ENCODE measurements at places on chromosomes 7 and 10. TPM values are rescaled to one million over a fixed set of nuclear protein-coding genes. Genes with fewer than 3 reads are reported as not detected.

- DNase-seq: no peak
Measured at GRCh38 chr7:33814936-33815335, 90.4 kb upstream of the BMPER start.

DNA sequence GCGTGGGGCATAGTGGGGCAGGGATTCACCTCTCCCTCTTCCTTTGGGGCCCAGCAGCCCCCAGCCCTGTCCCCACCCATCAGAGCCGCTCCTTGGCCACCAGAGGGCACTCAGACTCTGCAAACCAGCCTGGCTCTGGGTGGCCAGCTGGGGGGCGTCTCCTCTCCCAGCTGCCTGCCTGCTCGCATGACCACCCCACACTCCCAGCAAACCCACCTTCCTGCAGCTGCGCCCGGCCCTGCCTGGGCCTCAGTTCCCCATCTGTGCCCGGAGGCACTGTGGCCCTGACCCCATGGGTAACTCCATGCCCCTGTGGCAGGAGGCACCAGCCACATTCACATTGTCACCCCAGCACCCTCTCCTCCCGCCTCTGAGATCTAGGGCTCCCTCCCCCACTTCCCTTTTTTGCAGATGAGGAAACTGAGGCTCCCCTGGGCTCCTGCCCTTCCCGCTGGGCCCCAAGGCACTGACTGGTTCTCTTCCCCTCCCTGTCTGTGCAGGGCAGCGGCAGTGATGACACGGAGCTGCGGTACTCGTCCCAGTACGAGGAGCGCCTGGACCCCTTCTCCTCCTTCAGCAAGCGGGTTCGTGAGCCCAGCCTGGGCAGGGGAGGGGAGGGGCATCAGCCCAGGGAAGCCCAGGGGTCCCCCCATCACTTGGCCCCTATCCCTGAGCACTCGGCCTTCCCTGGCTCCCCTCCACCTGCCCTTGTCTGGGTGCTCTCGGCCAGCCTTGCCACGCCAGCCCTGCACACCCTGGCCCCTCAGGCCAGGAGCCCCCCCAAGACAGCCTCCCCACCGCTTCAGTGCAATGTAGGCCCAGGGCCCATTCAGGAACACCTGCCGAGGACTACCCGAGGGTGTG lies 6.9 kb upstream of the SH2B2 start:
- no peak for DNase-seq

GRCh38 chr10:70513848-70514309 lies 35.3 kb downstream of the PALD1 start:
- no peak for DNase-seq

GRCh38 chr7:45646207-45646821 lies 72.1 kb downstream of the ADCY1 start:
- no peak for DNase-seq

GRCh38 chr7:124489925-124490324 lies 275.7 kb downstream of the GPR37 start:
- DNase-seq: no peak

DNA sequence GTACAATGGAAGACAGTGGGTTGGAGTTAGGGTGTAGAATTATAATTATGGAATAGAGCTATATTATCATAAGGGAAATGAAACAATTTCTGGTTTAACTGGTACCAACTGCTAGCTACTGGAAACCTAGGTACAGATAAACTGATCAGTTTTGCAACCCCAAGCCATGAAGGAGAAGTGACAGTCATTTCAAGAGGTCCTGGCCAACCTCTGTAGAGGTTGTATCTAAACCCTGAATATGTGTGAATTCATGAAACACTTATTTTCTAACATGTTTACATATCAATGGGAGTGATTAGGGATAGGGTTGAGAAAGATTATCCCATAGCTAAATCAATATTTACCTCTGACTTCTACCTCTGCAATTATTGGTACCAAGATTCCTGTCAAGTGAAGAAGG lies 29.9 kb upstream of the CC2D2B start:
- no peak for DNase-seq

GRCh38 chr7:116595063-116595462 lies 70.2 kb downstream of the CAV1 start:
- no peak for DNase-seq

GRCh38 chr10:98885378-98885777 lies 350.3 kb downstream of the HPSE2 start:
- DNase-seq: no peak

DNA sequence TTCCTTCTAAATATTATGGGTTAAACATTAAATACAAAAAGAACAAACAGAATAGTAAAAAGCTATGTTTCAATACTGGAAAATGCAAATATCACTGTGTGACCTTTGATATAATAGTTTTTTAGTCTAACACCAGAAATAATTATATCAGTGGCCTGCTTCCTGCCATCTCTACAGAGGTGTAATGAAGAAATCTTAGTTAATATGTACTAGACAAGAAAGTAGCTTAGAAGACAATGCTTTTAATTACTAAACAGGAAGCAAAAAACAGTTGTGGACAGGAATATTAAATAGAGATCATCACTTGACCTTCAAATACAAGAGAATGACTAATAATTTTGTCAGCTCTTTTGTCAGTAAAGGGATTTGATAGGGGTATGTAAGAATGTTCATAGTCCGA lies 47.4 kb upstream of the LRRN3 start:
- no peak for DNase-seq

- no peak for DNase-seq
Measured at GRCh38 chr7:128194533-128195282, 46.4 kb upstream of the LEP start.

DNA sequence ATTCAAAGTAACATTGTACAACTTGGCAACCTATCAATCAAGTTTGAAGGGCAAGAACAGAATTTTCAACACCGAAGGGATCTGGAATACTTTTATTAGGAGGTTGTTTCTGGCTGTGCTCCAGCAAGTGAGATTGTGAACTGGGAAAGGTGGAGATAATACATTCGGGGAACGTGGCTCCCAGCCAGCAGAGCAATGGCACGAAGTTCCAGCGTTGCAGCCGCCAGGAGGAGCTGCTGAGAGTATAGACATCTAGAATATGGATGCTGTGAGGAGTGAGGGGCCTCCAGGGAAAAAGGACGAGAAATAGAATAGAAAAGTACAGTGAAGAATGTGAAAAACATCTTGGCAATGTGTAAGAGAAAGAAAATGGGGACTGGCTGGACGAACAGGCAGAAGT lies 69.5 kb downstream of the TCERG1L start:
- no peak for DNase-seq

- no peak for DNase-seq
Measured at GRCh38 chr7:124387056-124387455, 354.2 kb upstream of the TMEM229A start.

DNA sequence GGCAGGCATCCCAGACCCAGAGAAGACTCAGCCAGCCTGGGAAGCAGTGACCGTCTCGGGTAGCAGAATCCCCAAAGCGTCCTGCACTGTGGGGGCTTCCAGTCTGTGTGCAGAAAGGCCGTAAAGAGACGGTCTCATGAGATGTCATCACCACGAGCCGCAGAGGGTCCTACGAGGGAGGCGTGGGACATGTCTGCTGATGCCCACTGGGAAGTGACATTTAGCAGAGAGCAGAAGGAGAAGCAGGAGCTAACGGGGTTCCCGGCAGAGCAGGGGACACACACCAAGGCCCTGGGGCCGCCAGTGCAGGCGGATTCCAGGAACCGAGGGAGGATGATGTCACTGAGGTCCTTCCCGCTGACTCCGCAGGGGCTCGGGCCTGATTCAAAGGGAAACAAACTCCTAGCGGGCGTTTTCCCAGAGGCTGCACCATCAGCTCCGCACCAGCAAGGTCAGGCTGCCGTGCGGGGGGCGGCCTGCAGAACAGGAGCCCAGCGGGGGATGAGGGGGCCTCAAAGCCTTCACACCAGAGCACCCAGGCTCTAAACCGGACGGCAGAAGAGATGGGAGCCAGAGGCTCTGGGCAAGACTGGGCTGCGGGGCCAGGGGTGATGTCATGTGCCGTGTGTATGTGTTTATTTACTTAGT lies 85.4 kb upstream of the PDGFA start:
- no peak for DNase-seq

- DNase-seq: no peak
Measured at GRCh38 chr7:115068220-115068619, 146.3 kb downstream of the MDFIC start.

- no peak for DNase-seq
Measured at GRCh38 chr7:16929146-16929762, 47.5 kb upstream of the AGR3 start.

GRCh38 chr10:64174666-64175255 lies 653.6 kb downstream of the REEP3 start:
- no peak for DNase-seq

- no peak for DNase-seq
Measured at GRCh38 chr7:154371424-154371823, 319.2 kb downstream of the DPP6 start.

DNA sequence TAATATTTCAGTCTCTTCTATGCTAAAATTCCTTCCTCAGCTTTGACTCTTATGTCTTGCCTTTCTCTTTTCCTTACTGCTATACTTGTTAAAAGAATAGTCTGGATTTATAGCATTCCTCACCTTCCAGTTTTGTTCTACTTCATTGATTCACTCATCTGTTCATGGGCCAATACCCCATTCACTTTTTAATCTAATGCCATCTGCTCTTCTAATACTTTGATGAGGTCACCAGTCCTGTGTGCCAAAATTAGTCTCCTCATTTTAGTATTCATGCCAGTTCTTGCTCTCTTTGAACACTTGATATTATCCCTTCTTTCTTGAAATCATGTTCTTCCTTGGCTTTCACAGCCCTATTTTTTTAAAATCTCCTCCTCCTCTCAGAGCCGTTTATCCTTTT lies 19.3 kb downstream of the STK17A start:
- no peak for DNase-seq

DNA sequence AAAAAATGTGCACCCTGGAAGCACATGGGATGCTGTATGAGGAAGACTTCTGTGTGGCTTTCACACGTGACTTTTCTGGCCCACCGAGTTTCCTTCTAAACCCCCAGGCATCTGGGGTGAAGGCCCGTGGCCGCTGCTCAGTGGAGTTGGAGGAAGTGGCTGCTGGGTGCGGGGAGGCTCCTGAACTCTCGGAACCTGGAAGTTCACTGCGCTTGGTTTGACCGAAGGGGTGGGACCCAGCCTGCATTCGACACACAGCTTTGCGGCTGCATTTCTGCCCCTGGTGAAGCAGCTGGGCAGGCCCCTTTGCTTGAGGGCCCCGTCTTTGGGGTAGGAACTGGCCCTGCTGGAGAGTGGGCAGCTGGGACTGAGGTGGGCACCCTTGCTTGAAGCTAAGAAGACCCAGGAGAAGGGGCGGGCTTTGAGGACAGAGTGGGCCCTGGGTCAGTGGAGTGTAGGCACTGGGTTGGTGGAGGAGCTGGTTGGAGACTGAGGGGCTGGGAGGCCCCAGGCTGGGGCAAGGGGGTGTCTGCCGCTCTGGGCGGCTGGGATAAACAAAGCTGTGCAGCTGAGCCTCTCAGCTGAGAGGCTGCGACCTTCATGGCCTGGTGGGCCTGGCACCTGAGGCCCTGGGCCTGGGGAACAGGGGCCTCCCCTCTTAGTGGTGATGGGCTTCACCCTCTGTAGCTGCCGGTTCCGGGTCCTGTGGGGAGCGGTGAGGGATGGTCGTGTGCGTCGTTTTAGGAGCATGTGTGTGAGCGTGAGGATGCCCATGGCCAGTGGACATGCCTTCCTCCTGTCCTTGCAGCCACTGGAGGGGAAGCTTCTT lies 78.0 kb downstream of the INPP5A start:
- no peak for DNase-seq

DNA sequence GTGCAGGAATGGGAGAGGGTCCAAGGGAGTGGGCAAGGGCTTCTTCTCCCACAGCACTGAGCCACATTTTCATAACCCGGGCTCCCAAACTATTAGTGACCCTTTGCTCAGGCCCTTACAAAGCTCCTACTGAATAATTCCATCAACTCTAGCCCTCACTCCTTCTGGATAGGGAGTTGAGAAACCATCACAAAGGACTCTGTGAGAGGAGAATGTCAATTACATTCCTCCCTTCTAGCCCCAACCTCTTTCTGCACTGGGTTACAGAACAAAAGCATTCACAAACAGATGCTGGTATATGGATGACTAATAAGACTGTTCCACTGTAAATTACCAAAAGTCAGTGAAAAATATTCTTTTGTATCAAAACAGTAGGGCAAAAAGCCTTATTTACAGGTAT lies 203.7 kb downstream of the SORCS1 start:
- no peak for DNase-seq

- no peak for DNase-seq
Measured at GRCh38 chr7:27608776-27609495, 53.7 kb downstream of the HIBADH start.

GRCh38 chr10:60732198-60732806 lies 46.0 kb upstream of the CDK1 start:
- DNase-seq: no peak

DNA sequence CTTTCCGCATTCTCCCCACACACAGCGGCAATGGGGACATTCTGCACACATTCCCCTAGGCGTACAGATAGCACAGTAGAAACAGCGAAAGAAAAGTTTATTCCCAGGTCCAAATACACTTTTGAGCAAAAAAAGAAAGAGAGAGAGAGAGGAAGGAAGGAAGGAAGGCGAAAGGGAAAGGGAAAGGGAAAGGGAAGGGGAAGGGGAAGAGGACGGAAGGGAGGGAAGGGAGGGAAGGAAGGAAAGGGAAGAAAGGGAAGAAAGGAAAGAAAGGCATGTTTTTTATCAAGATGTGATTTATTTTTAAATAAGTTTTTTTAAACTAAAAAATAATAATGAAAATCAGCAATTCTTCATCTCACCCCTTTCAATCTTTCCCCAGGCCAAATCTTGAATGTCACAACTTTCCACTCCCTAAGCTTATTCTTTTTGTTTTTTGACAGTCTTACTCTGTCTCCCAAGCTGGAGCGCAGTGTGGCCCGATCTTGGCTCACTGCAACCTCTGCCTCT lies 281.7 kb downstream of the SKIDA1 start:
- DNase-seq: no peak

- DNase-seq: no peak
Measured at GRCh38 chr7:120837599-120837998, 20.3 kb downstream of the TSPAN12 start.

DNA sequence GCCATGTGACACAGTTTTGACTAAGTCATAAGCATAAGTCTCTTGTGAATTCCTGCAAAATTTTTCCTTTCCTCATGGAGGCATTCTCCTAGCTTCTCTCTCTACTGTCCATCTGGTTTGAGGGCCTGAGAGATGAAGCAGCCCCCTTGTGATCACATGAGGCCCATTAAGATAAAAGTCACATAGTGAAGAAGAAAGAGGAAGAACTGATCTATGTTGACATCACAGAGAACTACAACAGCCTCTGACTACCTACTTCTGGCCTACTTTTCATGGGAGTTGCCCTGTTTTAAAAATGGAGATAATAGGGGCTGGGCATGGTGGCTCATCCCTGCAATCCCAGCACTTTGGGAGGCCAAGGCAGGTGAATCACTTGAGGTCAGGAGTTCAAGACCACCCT lies 50.4 kb downstream of the TFEC start:
- no peak for DNase-seq

NME8 gene
- total RNA-seq: not detected

SGMS1 gene
- 60.5 TPM for total RNA-seq

ICA1 gene
- 6.6 TPM for total RNA-seq

ATP6V0A4 gene
- not detected for total RNA-seq

OR9A2 gene
- total RNA-seq: not detected

CALHM3 gene
- total RNA-seq: not detected

HMX2 gene
- not detected for total RNA-seq

STOX1 gene
- total RNA-seq: not detected

SUV39H2 gene
- total RNA-seq: 12.2 TPM

SMKR1 gene
- total RNA-seq: not detected

SPDYE8 gene
- total RNA-seq: not detected

IRF5 gene
- 25.0 TPM for total RNA-seq

GRID1 gene
- 0.85 TPM for total RNA-seq
